Esophagus squamous epithelium (tissue), 5 donors: ENCODE measurements at places on chromosomes 6 and 20.

DNA sequence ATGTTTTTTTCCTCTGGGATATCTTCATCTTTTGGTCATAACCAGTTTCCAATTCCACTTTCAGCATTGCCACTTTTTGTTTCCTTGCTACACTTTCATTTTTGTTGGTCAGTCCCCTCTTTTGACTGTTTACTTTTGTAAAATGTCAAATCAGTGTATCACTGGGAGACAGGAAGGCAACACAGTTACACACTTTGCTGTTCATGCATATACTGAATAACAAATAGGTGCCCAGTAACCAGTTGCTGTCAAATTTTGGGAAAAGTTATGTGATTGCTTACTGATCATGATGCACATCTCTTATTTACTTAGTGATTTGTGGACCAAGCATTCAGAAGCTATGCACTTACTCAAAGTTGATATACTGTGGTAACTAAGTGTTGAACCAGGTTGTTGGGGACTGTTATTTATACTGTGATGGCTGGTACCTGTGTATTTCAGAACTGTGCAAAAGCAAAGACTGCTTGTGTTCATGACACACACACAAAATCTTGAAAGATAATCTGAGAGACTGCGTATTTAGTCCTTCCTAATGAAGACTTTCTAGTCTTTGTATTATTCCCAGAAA, 41.0 kb downstream of the ZNF292 start:
- DNase-seq = no peak

DNA sequence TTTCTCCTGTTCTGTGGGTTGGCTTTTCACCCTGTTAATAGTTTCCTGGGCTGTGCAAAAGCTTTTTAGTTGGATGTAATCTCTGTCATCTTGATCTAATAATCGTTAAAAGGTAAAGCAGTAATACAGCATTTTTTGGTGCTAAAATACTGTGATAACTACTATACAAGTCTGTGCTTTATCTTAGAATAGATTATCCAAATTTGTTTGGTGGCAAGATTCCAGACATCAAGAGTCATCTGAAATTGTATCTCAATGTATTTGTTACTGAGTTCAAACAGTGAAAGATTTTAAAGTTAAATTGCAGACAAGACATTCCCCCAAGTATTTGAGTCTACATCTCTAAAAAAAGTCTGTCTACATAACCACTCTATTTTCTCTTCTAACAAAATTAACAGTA, 18.8 kb downstream of the TBPL1 start:
- DNase-seq = no peak

DNA sequence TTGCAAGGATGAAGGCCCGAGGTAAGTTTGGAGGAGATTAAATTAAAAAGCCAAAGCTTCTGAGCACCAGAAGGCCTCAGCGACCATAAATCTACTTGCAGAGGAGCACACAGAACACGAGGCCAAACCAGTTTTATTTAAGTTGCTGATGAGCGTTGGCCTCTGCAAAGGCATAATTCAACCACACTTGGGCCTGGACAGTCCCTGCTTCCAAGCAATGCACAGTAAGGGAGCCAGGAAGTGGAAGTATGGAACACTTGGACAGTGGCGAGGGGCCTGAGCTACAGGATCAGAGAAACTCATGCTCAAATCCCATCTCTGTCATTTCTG, 92.8 kb downstream of the PTPRT start:
- DNase-seq = no peak

DNA sequence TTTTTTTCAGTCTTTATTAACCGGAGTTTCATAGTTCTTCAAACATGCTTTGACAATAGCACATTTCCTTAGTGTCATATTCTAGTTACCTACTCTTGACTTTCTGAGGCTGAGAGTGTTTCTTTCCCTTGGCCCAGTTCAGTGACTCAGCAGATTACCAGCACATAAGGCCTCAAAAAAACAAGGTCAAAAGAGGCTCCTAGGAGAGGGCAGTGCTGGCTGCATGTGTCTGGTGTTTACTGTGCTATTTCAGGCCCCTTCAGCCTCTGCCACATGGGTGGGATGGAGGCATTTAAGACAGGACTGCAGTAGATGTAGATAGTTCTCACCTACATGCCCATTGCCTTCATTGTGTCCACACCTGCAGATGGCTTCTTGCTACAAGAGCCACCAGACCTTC, 198.2 kb upstream of the SSTR4 start:
- no peak for DNase-seq

- no peak for DNase-seq
Measured at GRCh38 chr6:830667-831327, 137.9 kb upstream of the EXOC2 start.

- no peak for DNase-seq
Measured at GRCh38 chr20:9532069-9532838, 17.9 kb downstream of the LAMP5 start.

GRCh38 chr6:170110201-170111140, 180.4 kb downstream of the DLL1 start:
- no peak for DNase-seq

DNA sequence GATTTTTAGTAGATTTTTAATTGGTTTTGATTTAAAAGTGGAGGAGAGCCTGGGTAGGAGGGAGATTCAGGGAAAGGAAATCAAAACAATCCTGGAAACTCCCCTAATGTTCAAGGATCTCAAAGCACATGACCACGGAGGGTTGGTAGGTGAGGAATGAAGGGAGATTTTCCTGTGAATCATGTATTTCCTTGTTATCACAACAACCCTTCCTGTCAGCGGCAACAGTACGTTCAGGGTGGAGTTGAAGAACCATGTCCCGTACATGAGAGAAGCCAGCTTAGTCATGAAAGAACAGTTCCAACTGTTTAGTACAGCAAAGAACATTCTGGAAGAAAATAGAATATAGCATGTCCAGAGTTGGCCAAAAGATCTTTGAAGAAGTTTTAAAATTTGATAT, 79.4 kb upstream of the SCAF8 start:
- no peak for DNase-seq

GRCh38 chr6:150435832-150436231, 67.0 kb downstream of the IYD start:
- no peak for DNase-seq

DNA sequence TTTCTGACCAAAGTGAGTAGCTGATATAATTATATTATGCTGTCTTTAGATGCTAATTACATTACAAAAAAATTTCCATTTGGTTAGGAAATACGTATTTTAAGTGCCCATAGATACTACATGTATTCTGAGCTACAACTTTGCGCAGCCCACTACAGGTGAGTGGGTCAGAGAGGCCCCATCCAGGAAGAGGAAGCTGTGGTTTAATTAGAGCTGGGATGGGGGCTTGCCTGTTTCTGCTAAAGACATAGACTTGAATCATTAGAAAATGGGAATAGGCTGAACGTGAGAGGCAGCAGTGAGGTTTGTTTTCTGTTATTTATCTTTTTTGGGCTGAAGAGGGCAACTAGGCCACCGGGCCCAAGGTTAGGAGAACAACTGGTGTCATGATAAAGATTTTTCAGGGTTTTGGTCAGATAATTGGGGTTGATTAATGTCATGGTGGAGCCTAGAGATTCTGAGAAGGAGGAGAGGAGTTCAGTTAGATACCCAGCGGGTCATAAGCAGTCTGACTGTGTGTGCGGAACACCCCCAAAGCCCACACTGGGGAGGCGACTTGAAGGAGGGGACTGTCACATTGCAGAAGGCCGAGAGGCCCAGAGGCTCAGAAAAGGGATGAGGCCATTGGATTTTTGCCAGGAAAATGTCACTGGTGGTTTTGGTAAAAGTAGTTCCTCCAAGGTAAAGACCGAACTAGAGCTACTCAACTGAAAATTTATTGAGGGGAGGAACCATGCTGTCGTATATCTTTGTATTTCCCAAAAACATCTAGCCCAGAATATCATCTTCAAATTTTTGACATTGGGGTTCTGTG, 14.5 kb upstream of the IRF4 start:
- DNase-seq = no peak

- DNase-seq = no peak
Measured at GRCh38 chr6:152298055-152298647, 339.0 kb downstream of the SYNE1 start.

- no peak for DNase-seq
Measured at GRCh38 chr6:159312206-159312605, 143.0 kb downstream of the FNDC1 start.

DNA sequence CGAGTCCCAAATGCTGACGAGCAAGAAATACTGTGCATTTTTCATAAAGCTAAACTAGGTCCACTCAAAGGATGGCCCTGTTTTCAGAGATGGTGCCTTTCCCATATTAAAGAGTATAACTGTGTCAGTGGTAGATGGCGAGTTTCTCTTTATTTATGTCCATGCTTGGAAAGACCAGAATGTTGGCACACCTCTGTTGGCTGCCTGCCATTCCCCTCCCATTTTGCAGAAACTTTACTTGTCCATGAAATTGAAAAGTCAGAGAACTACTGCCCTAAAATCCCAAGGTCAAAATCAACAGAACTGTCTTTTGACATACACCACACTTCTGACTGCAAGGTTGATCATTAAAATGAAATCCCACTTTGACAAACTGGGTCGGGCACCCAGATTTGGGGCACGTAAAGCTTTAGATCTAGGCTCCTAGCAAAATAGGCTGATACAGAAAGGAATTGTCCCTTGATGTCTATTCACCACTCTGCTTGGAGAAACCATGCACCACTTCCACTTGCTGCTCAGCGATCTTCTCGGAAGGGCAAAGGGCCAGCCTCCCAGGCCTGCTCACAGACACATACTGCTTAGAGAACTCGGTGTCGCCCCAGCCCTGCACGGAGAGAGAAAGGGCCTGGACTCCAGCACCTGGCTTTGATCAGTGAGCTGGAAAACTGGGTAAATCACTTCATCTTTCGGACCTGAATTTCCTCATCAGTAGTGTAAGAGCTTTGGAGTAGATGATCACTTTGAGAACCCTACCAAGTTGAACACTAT, 130.0 kb downstream of the AGPAT4 start:
- no peak for DNase-seq

DNA sequence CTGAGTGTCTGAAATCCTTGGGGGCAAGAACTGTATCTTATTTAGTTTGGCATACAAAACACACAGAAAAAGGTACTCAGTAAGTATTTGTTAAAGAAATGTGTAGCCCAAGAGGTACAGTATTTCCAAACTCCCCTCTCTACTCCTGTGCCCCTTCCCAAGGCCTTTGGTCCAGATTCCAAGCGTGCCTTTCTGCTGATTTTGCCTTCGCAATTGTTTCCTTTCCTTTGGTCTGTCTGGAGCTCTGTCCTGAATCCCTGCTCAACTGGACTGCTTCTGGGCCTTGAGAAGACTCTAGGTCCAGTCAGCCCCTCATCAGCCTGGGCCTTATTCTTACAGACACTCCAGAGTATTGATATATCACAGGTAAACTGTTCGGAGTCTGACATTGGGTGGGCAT, 122.2 kb upstream of the SYNCRIP start:
- DNase-seq = no peak

DNA sequence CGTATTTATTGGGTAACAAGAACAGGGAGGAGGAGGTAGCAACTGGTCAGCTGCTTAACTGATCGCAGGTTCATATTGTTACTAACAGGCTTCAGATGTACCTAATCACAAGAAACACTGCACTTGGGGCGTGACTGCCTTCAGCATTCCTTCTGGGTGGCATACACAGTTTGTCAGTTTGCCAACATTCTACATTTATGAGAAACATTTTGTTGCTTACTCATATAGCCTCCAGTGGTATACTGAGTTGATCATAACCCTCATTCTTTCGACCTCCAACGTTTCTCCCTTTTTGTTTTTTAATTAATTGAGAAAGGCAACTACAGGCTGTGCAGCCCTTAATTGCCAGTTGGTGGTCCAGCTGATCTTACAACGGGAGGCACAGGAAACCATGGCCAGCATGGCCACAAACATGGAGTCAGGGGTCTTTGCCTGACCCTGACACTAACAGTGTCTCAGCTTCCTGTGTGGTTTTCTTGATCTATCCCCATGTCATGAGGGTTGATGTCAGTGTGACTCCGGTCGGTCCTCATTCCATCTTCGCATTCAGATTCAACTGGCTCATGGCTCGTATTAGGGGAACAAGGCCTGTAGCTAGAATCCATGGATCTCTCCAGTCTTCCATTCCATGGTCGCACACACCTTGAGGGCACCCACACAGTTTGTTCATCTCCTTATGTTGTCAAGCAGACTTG, 9.4 kb downstream of the EPB41L2 start:
- DNase-seq = no peak

DNA sequence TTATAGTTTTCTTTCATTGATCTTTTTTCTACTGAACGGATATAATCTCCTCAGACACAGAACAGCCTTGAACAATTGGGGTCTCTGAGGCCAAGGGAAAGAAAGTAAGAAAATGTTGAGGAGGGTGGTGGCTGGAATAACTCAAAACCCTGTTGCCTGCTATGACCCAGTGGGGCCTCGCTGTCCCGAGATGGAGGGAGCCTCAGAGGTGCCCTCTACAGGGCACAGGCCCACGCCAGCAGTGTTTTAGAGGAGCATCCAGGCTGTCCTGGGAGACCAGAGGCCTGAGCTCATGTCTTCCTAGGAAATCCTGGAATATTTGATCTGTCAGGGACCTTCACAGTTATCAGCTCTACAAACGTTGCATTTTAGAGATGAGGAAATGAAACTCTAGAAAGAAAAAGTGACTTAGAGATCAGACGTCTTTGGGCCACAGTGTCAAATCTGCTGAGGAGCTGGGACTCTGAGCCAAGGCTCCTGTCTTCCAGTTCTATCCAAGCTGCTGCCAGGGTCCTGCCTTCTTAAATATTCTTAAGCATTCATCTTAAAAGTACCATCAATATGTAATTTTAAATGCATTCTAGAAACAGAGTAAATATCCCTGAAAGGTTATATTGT, 26.3 kb downstream of the ALDH5A1 start:
- no peak for DNase-seq

DNA sequence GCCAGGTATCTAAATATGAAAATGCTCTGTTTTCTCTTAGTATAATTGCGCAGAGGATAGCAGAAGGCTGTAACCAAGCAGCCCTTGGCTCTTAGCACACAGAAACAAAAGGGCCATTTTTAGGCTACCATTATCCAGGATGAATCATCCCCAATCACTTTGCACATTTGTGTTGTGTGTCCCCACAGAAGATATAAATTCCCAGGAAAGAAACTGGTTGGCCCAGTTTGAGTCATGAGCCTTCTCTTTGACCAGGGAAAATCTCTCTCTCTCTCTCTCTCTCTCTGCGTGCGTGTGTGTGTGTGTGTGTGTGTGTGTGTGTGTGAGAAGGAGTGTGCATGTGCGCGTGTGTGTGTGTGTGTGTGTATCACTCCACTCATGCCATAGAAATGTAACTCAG, 178.5 kb downstream of the FRK start:
- no peak for DNase-seq

- no peak for DNase-seq
Measured at GRCh38 chr6:110013386-110013785, 35.3 kb downstream of the GPR6 start.

- no peak for DNase-seq
Measured at GRCh38 chr20:15930311-15931305, 642.6 kb downstream of the KIF16B start.

GRCh38 chr6:159267165-159267564, 98.0 kb downstream of the FNDC1 start:
- DNase-seq = no peak

DNA sequence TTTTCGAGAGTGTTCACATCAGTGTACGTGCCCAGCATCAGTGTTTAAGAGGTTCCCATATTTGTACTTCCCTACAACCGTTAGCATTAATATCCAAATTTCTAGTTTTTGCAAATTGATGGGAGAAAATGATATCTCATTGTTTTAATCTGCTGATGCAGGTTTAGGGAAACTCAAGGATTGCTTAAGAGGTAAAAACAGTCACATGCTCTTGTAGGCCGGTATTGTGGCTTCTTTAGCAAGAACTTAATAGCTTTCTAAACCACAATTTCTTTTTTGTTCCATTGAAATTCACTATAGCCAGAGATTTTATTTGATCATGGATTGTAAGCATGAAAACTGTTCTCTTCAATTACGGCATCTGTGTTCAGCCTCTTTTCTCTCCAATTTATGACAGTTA, 29.5 kb downstream of the BEND6 start:
- DNase-seq = no peak
